ENCODE measurements at places on chromosomes 3 and 15.

DNA sequence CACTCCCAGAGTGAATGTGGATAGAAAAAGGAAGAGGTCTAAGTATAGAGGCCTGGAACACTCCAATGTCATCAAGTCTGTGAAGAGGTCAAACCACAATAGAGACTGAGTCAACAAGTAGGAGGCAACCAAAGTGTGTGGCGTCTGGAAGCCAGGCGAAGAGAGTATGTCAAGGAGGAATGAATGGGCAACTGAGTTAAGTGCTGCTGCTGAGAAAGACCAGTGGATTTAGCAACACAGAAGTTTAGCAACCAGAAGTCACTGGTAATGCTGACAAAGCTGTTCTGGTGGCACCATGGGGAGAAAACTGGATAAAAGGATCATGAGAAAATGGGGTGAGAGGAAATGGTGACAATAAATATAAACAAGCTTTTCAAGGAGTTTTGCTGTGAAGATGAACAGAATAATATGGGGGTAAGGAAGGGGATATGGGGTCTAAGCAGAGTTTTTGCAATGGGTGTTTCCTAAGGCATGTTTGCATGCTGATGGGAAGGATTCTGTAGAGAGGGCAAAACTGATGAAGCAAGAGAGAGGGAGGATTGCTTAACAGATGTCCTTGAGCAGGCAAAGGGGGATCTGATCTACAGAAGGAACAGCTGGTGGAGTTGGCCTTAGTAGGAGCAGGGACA lies 38.4 kb downstream of the PCOLCE2 start:
- peak; percentile 56 for DNase-seq

DNA sequence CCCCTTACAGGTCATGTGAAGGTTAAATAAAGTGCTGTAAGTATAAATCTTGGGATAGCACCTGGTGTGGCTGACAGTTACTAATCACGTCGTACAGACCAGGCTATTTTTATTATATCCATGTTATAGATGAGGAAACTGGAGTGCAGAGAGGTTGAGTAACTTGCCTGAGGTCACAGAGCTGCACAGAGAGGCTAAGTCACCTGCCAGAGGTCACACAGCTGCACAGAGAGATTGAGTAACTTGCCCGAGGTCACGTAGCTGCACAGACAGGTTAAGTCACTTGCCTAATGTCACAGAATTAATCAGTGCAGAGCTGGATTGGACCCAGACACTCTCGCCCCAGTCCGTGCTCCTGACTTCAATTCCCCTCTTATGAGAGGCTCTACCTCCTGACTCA lies 171.5 kb downstream of the NUP210 start:
- no peak for DNase-seq

DNA sequence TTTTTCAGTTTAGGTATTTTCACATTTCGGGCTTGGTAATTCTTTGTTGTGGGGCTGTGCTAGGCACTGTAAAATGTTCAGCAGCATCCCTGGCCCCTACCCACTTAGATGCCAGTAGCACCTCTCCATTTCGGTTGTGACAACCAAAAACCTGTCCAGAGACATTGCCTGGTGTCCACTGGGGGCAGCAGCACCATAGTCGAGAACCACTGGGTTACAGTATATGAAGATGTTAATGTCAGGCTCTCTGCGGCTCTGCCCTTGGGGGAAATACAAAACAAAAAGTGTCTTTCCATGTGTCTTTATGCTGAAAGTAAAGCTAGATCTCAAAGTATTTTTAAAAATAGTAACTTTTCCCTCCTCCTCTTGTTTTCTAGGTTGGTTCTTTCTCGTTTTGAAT lies 177.2 kb downstream of the ITPR1 start:
- no peak for DNase-seq

DNA sequence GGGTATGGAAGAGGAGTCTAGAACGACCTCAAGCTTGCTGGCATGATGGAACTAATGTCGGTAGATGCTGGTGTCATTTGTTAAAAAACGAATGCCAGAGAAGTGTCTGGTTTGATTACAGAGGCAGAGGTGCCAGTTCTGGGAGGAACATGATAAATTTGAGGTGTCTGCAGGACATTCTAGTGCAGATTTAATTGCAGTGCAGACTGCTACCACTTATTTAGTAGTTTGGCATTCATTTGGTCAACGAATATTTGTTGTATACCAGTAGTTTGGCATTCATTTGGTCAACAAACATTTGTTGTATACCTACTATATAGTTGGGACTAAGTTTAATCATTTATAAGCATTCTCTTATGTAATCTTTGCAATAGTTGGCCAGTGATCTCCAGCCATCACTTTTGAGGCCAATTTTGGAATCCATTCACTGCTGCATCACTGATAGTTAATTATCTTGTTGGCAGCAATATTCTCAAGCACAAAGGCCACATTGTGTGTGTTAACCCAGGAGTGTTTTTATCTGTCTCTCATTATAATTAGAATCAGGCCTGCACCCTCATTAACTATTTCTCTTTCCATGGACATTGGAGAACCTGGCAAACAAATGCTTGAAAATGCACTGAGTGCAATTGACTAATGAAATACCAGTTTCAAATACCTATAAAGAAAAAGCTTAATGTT lies 19.5 kb upstream of the TGFBR2 start:
- DNase-seq: no peak

DNA sequence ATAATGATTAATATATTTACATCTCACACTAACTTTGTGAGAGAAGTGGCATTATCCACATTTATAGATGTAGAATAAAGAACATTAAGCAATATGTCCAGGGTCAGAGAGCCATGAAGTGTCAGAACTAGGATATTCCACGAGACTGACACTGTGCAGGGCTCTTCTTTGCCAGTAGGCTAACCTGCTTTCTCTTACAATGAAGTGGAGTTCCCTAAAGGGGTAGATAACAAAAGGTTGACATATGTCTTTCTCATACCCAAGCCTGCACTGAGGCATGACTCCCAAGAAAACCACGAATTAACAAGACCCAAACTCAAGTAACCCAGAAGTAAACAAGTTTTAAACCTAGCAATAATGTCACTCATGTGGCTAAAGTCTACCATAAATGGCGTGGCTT lies 191.5 kb upstream of the SLC2A2 start:
- no peak for DNase-seq

- no peak for DNase-seq
Observed at GRCh38 chr3:178754852-178755510, 218.7 kb downstream of the KCNMB2 start.

DNA sequence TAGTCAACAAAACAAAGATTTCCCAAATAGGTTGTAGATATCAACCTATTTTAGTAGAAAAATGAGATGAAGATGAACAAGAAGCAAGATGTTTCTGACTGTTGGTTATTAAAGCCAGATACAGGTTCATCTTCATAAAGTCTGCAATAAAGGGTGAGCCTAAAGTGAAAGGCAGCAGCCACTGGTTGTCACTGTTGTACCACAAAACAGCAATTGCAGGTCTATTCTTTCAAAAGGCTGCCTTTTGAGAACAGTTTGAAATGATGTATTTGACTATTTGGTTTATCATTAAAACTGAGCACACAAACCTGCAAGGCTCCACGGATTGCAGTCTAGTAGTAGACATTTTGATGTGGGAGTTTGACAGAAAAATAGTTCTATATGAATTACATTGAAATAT lies 543.4 kb downstream of the GBE1 start:
- DNase-seq: no peak

DNA sequence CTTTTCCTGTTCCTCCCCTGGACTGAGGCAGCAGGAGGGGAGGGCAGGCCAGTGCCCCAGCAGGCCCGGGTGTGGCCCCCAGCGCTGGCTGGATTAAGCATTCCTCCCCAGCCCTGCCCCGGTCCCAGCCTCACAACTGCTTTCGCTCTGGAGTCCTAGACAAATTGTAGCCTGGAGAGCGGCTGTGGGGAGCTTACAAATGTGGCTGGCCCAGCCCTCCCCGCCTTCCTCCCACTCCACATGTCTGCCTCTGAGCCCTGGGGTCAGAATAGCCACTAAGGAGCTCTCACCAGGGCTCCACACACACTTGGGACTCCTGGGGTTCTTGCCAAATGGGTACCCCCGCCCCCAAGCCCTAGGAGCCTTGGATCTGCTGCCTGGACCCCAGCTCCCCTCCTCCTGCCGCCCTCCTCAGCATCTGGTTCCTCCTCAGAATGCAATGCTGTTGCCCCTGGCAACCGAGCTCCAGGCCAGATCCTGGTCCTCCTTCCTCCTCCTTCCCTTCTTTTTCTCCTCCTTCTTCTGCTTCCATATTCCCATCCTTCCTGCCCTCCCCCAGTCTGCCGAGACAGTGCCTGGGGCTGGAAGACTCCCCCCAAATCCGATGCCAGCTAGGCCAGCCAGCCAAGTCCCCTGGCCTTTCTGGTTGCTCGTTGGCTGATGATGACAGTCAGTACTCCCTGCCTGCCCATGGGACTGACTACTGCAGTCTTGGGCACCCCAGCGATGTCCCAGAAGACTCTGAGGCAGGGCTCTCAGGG lies 91.1 kb downstream of the LINGO1 start:
- no peak for DNase-seq

DNA sequence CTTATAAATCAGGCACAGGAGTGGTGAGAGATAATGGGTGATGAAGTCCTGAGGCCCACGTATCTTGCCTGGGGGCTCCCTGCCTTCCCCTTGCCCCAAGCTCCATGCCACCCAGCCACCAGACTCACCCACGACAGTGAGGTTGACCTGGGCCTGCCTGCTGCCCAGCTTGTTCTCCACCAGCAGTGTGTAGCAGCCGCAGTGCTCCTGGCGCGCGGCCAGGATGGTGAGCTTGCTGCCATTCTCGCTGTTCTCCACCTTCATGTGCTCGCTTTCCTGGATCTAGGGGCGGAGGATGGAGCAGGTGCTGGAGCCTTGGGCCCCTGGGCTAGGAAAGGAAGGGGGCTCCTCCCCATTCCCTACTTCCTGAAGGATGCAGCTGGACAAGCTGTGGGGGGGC lies 79.1 kb upstream of the HACD2 start:
- no peak for DNase-seq

- no peak for DNase-seq
Observed at GRCh38 chr15:92883163-92883875, 16.8 kb upstream of the CHD2 start.

- DNase-seq: no peak
Observed at GRCh38 chr3:149215515-149215914, 6.1 kb downstream of the CP start.

DNA sequence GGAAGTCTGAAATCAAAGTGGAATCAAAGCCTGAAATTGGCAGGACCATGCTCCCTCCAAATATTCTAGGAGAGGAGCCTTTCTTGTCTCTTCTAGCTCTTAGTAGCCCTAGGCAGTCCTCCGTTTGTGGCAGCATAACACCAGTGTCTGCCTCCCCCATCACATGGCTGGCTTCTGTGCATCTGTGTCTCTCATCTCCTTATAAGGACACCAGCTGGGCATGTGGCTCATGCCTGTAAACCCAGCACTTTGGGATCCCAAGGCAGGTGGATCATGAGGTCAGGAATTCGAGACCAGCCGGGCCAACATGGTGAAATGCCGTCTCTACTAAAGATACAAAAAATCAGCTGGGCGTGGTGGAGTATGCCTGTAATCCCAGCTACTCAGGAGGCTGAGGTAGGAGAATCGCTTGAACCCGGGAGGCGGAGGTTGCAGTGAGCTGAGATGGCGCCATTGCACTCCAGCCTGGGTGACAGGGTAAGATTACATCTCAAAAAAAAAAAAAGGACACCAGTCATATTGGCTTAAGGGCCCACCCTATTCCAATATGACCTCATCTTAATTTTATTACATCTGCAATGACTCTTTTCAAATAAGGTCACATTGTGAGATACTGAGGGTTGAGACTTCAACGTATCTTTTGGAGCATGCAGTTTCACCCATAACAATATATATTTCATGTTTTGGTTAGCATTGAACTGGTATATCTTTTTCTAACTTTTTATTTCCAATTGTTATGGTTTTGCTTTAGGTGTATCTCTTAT lies 148.0 kb upstream of the TPM1 start:
- DNase-seq: no peak

GRCh38 chr3:41363830-41364523 lies 164.7 kb downstream of the CTNNB1 start:
- DNase-seq: no peak

DNA sequence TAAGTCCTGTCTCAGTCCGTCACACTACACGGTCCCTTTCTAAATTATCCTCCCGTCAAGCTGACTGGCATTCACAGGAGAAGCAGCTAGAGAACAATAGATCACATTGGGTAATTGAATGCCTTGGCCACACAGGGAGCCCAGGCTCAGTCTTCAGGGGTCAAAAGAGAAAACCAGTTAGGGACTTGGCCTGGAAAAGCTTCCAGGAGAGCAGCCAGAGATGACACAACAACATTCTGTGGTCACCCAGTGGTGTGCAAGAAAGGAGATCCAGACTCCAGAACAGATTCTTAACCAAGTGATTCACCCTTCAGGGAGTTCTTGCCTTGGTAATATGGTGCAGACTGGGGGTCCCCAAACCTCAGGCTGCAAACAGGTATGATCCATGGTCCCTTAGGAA lies 15.9 kb downstream of the ARHGAP31 start:
- peak; percentile 96 for DNase-seq

GRCh38 chr3:1955750-1956149 lies 142.9 kb upstream of the CNTN4 start:
- no peak for DNase-seq

GRCh38 chr15:90232196-90232595 lies 1.5 kb downstream of the CIB1 start:
- no peak for DNase-seq

GRCh38 chr15:43186003-43186353 lies 775 bp downstream of the CCNDBP1 start:
- no peak for DNase-seq
